ENCODE measurements at places on chromosomes 6 and 20.

GRCh38 chr6:111710911-111711310 lies 105.2 kb upstream of the TRAF3IP2 start:
- DNase-seq: no peak

GRCh38 chr20:6866741-6867140 lies 99.3 kb downstream of the BMP2 start:
- DNase-seq: no peak

- no peak for DNase-seq
Measured at GRCh38 chr6:54094293-54094692, 16.9 kb upstream of the MLIP start.

DNA sequence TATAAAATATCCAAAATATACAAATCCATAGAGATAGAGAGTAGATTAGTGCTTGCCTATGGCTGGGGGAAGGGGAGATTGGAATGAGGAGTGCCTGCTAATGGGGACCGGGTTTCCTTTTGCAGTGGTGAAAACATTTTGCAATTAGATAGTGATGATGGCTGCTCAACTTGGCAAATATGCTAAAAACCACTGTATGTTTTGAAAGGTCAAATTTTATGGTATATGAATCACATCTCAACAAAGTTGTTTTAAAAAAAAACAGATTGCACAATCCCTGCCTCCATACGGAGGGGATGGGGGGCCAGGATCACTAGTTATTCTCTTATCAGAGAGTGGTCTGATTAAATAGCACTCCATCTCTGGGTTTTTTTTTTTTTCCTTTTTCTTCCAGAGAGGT lies 76.9 kb upstream of the RIPOR2 start:
- no peak for DNase-seq

DNA sequence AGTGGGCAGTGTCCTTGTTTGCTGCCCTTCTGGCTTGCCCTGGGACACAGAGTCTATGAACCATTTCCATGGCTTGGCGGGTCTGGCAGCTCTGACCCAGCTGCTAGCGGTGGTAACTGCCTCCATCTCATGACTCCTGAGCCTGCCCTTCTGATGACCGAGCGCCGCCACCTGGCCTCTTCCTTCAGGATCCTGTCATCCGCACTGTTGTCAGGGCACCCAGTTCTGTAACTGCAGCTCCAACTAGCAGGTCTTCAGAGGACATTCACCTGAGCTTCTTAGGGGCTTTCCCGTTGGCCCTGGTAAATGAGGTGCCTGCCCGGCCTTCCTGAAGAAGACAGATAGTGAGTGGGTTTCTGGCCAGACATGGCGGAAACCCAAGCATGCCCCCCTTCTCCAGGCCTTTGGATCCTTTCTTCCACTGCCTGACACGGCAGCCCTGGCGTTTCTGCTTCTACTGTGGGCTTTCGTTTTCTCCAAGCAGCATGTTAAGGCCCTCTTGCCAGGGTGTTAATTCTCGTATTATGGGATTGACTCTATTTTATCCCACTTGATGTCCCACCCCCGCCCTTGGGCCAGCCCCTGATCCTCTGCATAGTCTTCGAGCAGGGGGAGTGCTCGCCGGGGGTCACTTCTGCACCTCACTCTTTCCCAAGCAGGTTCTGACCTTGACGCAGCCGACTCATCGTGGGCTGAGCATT lies 24.7 kb downstream of the PACSIN1 start:
- DNase-seq: no peak

DNA sequence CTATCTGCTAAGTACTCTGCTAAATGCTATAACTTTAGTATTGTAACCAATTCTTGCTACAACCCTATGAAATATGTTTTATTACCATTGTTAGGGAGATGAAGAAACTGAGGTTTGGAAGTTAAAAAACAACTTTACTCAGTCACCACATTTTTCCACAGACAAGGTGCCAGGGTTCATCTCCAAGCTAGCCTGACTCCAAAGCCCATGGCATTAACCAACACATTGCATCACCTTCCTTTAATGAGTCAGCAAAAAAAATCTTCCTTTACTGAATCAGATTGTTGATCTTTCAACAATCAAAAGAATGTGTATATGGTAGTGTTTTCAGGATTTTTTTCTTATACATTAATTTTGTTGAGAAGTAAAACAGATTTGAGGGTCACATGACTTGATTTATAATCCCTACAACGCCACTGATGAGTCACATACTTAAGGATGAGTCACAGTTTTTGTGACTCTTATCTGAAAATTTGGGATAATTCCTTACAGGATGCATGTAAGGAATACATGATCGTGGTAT lies 41.5 kb downstream of the MAN1A1 start:
- no peak for DNase-seq

GRCh38 chr6:140040396-140040795 lies 665.9 kb upstream of the CITED2 start:
- DNase-seq: no peak

Measured in left forelimb (tissue), 1 donor.